ENCODE measurements at places on chromosomes 12 and 14.

DNA sequence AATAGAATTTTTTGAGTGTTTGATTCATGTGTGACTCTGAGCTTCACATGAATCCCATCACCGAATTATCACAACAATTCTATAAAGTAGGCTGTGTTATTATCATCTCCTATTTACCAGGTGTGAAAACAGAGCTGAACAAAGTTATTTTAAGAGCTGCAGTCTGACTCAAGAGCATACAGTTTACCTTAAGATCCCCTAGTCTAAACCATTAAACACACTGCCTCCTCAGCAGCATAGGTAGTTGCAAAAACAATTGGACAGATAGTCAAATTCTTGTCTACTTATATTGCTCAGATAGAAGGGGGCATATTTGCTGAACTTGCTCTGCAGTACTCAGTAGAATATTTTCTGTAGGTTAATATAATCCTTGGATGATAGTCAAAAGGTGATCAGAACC is 219.8 kb upstream of the ATP2B1 start:
- no peak overlapping the region for H3K4me3 ChIP-seq
- H3K27ac ChIP-seq = no peak overlapping the region
- no peaks in the 10 kb centered on the region for H3K27me3 ChIP-seq
- no peak for DNase-seq

GRCh38 chr14:76810953-76811400 is 1.7 kb downstream of the ANGEL1 start:
- peaks cover 30% of the 10 kb centered on the region for H3K4me1 ChIP-seq
- H3K27me3 ChIP-seq = no peaks in the 10 kb centered on the region
- H3K27ac ChIP-seq = peak overlapping the region; percentile 44
- H3K4me3 ChIP-seq = peak overlapping the region; percentile 96
- peaks cover 7% of the 10 kb centered on the region for H3K36me3 ChIP-seq

DNA sequence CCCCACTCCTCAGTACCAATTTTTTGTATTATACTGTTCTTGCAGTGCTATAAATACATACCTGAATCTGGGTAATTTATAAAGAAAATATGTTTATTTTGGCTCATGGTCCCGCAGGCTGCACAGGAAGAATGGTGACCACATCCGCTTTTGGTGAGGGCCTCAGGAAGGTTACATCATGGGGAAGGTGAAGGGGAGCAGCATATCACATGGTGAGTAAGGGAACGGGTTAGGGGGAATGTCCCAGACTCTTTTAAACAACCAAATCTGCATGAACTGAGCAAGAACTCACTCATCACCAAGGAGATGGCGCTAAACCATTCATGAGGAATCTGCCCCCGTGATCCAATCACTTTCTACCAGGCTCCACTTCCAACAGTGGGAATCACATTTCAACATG is 40.0 kb downstream of the OSBPL8 start:
- H3K4me3 ChIP-seq = no peak overlapping the region
- H3K27me3 ChIP-seq = no peaks in the 10 kb centered on the region
- DNase-seq = no peak
- H3K4me1 ChIP-seq = peaks cover 9% of the 10 kb centered on the region
- H3K36me3 ChIP-seq = peaks cover 53% of the 10 kb centered on the region

DNA sequence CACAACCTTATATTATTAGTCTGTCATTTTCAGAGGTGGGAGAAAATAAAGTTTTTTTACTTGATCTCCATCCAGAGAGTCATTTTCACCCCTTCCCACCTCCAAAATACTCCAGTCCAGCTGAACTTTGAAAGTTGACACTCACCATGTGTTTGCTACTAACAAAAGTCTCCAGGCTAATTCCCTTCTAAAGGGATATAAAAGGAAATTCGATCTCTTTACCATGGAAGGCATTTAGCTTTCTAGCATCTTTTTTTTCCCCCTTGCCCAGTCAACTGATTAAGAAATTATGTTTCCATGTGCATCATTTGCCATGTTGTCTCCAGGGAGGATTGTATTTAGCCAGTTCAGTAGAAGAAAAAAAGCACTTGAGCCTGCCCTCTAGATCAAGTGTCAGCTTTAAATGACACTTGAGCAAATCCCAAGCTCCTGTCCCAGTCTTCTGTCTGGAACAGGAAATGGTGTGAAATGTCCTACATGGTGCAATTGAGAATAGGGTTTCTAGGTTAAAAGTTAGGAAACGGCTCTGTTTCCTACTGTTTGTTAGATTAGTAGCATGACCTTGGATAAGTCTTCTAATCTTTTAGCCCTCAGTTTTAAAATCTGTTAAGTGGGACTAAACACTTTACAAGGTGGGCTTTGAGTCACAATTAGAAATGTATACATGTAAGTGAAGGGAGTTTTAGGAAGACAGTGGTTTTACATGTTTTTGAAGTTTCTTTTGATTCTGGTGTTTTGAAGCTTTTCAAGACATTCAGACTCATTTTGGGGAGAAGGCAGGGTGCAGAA is 67.2 kb downstream of the GNS start:
- DNase-seq = no peak
- no peak overlapping the region for H3K4me3 ChIP-seq
- H3K36me3 ChIP-seq = peaks cover 4% of the 10 kb centered on the region
- no peaks in the 10 kb centered on the region for H3K27me3 ChIP-seq
- H3K4me1 ChIP-seq = peaks cover 47% of the 10 kb centered on the region

- no peaks in the 10 kb centered on the region for H3K36me3 ChIP-seq
- H3K4me1 ChIP-seq = peaks cover 18% of the 10 kb centered on the region
- no peak overlapping the region for H3K4me3 ChIP-seq
- no peak for DNase-seq
Measured at GRCh38 chr14:54776361-54777001, 126.1 kb downstream of the GCH1 start.

GRCh38 chr12:62813031-62813829 is 121.7 kb downstream of the PPM1H start:
- no peaks in the 10 kb centered on the region for H3K36me3 ChIP-seq
- no peak overlapping the region for H3K27ac ChIP-seq
- no peaks in the 10 kb centered on the region for H3K4me1 ChIP-seq
- peak; percentile 60 for DNase-seq
- no peak overlapping the region for H3K4me3 ChIP-seq

- H3K27me3 ChIP-seq = no peaks in the 10 kb centered on the region
- H3K4me1 ChIP-seq = peaks cover 47% of the 10 kb centered on the region
- H3K36me3 ChIP-seq = no peaks in the 10 kb centered on the region
- DNase-seq = peak; percentile 26
- peak overlapping the region; percentile 18 for H3K4me3 ChIP-seq
- H3K27ac ChIP-seq = peak overlapping the region; percentile 96
Measured at GRCh38 chr14:78709795-78710557, 539.8 kb downstream of the NRXN3 start.

DNA sequence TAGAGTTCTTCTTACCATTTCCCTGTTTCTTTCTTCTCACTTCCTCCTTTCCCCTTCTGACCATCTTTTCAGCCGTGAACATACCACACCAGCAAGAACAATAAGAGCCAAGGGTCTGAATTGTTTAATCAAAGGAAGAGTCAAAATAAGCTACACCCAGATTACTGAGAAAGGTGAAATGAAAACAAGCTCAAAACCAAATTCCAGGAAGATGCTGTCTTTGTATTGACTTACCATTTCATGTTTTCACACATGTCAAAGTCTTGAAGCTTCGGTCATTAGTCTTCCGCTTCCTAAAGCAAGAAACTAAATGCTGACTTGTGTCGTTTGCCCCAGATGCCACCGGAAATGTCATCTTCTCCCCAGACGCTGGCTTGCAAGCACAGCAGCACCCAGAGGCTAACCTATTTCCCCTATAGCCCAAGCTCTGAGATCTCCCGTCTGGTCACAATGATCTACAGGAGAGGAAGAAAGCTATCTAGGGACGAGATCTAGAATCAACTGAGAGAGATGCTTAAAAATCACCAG is 136.5 kb upstream of the AMIGO2 start:
- no peak overlapping the region for H3K4me3 ChIP-seq
- no peak overlapping the region for H3K27ac ChIP-seq
- no peaks in the 10 kb centered on the region for H3K4me1 ChIP-seq
- DNase-seq = no peak

- H3K27me3 ChIP-seq = no peaks in the 10 kb centered on the region
- no peak overlapping the region for H3K27ac ChIP-seq
- H3K4me1 ChIP-seq = no peaks in the 10 kb centered on the region
- no peaks in the 10 kb centered on the region for H3K36me3 ChIP-seq
- no peak overlapping the region for H3K4me3 ChIP-seq
Measured at GRCh38 chr12:60191676-60192359, 596.0 kb downstream of the SLC16A7 start.

GRCh38 chr12:9626821-9627220 is 19.1 kb upstream of the KLRB1 start:
- H3K27ac ChIP-seq = no peak overlapping the region
- H3K36me3 ChIP-seq = peaks cover 14% of the 10 kb centered on the region
- no peak for DNase-seq
- no peaks in the 10 kb centered on the region for H3K4me1 ChIP-seq
- H3K27me3 ChIP-seq = no peaks in the 10 kb centered on the region

- no peaks in the 10 kb centered on the region for H3K36me3 ChIP-seq
- H3K27ac ChIP-seq = no peak overlapping the region
- H3K4me3 ChIP-seq = no peak overlapping the region
- no peaks in the 10 kb centered on the region for H3K27me3 ChIP-seq
Measured at GRCh38 chr12:65500091-65500900, 221.8 kb downstream of the MSRB3 start.

DNA sequence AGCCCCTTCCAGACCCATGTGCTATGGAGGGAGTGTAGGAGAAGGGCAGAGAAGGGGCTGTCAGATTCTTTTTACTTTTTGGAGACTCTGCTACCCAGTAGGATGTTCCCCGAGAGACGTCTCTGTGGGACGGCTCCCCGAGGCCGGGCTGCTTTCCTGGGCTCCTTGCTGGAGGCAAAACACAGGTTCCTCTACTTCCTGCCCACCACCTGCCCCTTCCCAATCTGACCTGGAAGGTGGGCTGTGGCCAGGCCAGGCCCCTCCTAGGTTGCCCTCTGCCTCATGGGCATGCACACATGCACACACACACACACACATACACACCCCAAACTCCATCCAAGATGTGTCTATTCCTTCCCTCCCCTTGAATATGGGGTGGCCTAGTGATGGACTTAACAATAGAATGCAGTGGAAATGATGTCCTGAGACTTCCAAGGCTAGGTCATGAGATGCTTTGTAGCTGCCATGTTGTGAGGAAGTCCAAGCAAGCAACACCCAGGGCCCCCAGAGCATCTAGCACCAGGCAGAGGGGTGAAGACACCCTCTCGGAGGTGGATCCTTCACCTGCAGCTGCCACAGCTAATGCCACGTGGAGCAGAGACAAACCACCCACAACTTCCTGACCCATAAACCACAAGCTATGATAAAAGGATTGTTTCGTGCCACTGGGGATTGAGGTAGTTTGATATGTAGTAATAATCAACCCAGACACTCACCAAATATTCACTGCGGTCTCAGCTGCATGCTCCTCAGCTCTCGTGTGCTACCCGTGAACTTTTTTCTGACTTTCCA is 1.6 kb upstream of the ASB2 start:
- no peak overlapping the region for H3K27ac ChIP-seq
- H3K36me3 ChIP-seq = no peaks in the 10 kb centered on the region
- H3K4me3 ChIP-seq = no peak overlapping the region
- DNase-seq = no peak

GRCh38 chr12:116673681-116674111 is 64.2 kb downstream of the SPRING1 start:
- H3K4me3 ChIP-seq = no peak overlapping the region
- DNase-seq = no peak
- no peak overlapping the region for H3K27ac ChIP-seq

DNA sequence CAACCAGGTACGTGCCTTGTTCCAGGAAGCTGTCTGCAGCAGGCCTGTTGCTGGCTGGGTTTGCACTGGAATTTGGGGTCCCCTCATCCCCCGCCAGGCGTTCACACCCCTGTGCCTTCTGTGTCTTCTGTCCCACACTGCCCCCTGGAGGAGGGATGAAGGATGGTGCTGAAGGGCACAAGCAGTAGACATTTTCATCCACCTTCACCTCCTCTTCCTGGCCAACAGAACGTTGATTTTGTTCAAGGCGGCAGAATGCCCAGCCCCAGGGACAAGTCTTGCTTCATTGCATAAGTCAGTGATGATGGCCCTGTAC is 122.1 kb downstream of the CALM1 start:
- H3K27ac ChIP-seq = no peak overlapping the region
- H3K27me3 ChIP-seq = peaks cover 65% of the 10 kb centered on the region
- H3K4me1 ChIP-seq = peaks cover 20% of the 10 kb centered on the region
- no peaks in the 10 kb centered on the region for H3K36me3 ChIP-seq
- no peak for DNase-seq
